Right lobe of liver (tissue), 6 donors: ENCODE measurements at places on chromosomes 13 and 19. TPM values are rescaled to one million over a fixed set of nuclear protein-coding genes. Genes with fewer than 3 reads are reported as not detected.
A peak's percentile ranks its signal among the peaks of the same experiment; 100 is the strongest.

DNA sequence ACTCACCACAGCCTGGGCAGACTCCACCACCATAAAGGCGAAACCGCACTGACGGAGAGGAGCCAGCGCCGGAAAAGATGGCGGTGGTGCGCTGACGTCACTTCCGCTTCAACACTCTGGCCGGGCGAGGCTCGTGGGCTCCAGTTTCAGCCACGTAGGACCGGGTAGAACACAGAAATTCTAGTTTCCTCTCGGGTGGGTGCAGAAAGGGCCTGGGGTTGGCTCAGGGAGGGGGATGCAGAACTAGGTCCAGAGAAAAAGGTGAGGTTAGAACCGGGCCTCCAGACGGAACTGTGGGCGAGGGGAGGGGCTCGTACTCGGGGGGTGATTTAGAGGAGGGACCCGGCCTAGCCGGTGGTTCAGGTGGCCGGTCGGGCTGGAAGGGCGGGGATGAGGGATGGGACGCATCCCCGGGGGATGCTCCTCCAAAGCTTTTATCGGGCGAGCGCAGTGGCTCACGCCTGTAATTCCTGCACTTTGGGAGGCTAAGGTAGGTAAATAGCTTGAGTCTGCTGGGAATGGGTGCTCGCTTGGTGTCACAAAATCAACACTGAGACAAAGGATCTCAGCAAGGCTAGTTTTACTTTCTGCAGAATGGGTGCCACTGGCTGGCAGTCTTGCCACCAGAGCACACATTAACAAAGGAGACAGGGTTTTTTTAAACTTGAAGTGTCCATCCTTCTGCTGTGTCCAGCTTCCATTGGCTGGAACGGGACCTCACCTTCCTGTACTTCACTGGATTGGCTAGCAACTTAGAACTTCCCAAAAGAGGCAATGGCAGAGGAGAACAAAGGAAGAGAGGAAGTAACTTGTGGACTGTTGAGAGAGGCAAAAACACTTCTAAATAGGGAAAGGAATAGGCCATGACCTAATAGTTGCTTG is at the start of gene ZNF561:
Gene ZNF561, minus strand, starts transcription at position 77 of the 882 bp plus-strand sequence. CDS start 1,776 bp downstream, outside the sequence.
- DNase-seq, result peak; percentile 81

Gene CD70
- total RNA-seq, result not detected

- DNase-seq, result no peak
Observed at GRCh38 chr13:97327506-97328221, 105.5 kb downstream of the MBNL2 start.

Gene UHRF1
- 2.3 TPM for total RNA-seq

DNA sequence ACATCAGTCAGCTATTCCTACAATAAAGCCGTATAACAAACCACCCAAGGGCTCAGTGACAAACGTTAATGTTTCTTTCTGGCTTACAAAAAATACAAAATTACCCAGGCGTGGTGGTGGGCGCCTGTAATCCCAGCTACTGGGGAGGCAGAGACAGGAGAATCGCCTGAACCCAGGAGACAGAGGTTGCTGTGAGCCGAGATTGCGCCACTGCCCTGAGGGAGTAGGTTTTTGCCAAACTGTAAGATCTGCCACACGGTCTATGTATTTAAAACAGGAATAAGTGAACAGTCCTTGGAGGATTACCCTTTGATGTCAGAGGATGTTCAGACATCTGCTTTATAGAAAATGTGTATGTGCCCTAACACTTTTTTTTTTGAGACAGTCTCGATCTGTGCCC is 105.8 kb downstream of the DPF1 start:
- no peak for DNase-seq

Gene OR7D2
- total RNA-seq, result 0.09 TPM

Gene SERPINE3
- not detected for total RNA-seq

Gene SYNE4
- 7.4 TPM for total RNA-seq

- no peak for DNase-seq
Observed at GRCh38 chr19:2186071-2186846, 22.5 kb downstream of the DOT1L start.

DNA sequence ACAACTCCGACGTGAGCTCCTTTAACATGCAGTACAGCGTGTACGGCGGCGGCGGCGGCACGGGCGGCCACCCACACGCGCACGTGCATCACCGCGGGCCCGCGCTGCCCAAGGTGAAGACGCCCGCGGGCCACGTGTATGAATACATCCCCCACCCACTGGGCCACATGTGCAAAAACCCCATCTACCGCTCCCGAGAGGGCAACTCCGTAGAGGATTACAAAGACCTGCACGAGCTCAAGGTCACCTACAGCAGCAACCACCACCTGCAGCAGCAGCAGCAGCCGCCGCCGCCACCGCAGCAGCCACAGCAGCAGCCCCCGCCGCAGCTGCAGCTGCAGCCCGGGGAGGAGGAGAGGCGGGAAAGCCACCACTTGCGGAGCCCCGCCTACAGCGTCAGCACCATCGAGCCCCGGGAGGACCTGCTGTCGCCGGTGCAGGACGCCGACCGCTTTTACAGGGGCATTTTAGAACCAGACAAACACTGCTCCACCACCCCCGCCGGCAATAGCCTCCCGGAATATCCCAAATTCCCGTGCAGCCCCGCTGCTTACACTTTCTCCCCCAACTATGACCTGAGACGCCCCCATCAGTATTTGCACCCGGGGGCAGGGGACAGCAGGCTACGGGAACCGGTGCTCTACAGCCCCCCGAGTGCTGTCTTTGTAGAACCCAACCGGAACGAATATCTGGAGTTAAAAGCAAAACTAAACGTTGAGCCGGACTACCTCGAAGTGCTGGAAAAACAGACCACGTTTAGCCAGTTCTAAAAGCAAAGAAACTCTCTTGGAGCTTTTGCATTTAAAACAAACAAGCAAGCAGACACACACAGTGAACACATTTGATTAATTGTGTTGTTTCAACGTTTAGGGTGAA is 6.6 kb downstream of the SLITRK5 start:
- peak; percentile 49 for DNase-seq

DNA sequence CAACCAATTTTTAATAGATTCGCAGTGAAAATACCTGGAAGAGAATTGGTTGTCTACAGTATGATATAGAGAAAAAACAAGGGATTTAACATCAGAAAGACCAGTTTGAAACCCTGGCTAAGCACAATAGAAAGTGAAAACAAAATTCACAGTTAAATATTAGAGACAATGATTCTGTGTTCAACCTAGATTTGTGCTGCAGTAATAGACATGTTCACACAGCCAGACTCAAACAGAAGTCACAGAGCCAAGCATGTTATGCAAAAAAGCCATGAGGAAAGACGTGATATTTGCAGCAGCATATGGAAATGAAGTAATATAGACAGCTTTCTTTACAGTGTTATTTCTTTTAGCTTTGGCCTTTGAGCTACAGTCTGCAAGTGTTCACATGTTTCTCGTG is 48.1 kb downstream of the SCEL start:
- DNase-seq, result no peak

DNA sequence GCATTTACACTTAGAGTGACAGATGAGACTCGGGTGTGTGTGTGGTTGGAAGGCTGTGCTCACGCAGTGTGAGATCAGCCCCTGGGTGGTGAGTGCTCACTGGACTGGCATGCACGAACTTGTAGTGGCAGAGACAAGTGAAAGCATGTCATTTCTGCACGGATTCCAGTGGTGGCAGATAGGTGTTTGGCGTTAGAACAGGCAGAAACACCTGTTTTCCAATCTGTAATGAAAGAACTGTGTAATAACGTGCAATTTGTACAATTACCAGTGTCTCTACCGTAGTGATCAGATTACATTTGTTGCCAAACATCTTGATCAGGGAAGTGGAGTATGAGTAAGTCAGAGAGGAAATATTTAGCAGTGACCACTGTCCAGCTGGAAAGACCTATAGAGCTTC is 8.2 kb downstream of the LAMP1 start:
- DNase-seq, result no peak

Gene ATP4A
- total RNA-seq, result 0.06 TPM

- no peak for DNase-seq
Observed at GRCh38 chr19:17116996-17117702, 41.6 kb downstream of the MYO9B start.

Gene CLDND2
- 1.2 TPM for total RNA-seq

Gene GPI
- 163 TPM for total RNA-seq

DNA sequence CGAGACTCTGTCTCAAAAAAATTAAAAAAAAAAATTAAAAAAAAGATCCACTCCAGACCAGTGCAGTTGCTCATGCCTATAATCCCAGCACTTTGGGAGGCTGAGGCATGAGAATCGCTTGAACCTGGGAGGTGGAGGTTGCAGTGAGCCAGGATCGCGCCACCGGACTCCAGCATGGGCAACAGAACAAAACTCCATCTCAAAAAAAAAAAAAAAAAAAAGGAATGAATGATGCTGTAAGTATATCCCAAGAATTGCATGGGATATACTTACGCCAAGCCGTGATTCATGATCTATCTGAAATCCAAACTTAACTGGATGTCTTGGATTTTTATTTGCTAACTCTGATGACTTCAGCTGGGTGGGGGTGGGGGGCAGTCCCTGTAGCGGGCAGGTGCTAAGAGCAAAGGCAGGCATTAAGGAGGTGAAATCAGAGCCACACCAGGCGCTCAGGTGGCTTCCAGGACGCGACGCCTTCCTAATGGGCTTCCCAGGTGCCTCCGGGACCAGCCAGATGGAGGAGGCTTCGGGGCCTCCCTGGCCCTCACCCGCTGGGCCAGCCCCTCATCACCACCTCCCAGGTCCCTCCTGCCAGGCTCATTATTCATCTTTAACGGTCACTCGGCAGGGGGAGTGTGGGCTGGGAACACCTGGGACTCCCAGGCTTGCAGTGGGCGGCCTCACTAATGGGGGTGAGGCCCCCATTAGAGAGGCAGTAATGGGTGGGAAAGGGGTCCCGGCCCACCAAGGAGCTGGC is 11.4 kb upstream of the FUT5 start:
- DNase-seq, result no peak

Gene KLK1
- not detected for total RNA-seq

DNA sequence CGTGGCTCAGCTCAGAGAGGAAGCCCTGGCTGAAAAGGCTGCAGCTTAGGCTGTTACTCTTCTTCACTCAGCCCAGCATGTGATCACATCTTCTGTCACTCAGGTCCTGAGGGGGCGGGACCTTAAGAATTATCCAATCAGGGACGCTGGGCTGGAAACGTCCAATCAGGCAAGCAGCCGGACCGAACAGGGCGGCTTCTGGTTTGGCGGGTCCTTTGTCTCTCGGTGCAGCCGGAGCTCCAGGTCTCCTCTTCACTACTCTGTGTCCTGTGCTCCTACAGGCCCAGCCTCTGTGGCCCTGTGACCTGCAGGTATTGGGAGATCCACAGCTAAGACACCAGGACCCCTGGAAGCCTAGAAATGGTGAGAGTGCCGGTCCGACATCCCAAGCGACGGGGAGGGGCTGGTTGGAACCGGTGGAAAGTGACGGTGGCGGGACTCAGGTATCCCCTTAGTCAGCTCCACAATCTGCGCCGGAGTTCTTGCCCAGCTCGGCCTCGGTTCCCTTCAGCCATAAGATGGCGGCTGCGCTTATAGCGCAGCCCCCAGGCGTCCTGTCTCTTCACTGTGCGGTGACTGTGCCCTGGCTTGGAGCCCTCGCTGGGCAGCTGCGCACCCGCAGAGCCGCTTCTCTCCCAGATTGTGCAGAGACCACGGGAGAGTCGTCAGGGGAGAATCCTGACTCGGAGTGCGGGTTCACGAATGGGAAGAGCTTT is at the start of gene ZNF93:
Gene ZNF93, plus strand, starts transcription at position 218 of the 716 bp plus-strand sequence. Its CDS starts 143 bp downstream, at position 361.
- peak; percentile 77 for DNase-seq

Gene ZNF444
- total RNA-seq, result 27.0 TPM

DNA sequence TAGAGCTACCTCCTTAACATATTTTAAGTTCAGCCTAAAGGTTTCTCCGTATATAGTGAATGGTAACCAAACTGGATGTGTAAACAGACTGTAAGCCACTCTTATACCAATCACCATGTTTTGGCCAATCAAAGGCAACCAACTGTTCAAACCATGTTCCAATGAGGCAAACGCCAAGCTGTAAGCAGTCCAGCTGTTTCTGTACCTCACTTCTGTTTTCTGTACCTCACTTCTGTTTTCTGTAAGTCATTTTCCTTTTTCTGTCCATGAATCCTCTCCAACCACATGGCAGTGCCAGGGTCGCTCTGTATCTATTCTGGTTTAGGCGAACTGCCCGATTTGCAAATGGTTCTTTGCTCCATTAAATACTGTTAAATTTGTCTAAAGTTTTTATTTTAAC is 24.4 kb downstream of the COMMD6 start:
- no peak for DNase-seq

Gene EXOC3L2
- total RNA-seq, result 5.1 TPM

GRCh38 chr13:27619728-27620376 is 477 bp downstream of the LNX2 start:
- DNase-seq, result peak; percentile 65

- DNase-seq, result no peak
Observed at GRCh38 chr13:91758724-91759123, 360.3 kb downstream of the GPC5 start.

Gene ARL11
- total RNA-seq, result 0.37 TPM

DNA sequence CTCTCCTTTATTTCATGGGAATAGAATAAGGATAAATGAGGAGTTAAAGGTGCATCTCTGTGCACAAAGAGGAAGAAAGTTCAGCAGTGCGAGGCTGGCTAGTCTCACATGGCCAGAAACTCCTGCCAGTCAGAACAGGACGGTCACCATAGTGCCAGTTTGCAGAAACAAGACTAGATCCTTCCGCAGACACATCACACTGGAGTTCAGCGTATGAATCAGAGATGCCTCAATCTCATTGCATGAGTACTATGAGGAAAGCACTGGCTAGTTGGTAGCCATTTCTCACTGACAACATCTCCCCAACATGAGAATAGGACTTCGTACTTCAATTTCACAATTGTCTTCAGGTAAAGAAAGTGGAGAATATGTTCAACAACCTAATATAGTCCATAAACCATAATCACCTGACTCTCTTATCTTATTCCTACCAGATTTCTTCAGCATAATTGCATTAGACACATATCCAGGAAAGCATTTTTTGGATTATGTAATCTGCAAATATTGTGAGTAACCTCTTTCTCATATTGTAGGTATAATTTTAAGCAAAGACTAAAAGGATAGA is 34.9 kb downstream of the RXFP2 start:
- DNase-seq, result no peak

DNA sequence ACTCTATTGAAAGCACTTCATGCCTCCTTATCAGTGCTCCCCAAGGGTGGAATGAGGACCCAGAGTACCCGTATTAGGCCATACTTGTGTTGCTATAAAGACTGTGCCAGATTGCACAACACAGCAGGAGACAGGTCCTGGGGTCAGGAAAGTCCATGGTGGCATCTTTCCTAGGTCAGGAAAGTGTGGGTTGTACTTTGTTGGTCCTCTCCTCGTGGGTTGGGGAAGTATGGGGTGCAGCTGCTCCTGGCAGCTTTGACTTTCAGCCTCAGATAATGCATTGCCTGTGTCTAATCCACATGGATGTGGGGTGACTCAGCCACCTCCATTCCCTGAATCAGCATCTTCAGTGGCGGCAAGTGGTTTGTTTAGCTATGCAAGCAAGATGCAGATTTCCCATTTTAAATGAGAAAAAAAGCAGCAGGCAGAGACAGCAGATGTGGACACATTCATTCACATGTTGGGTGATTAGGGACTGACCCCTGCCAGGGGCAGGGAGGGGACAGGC is 8.4 kb upstream of the CYP2B6 start:
- DNase-seq, result peak; percentile 90

Gene AMER2
- not detected for total RNA-seq
